ENCODE measurements at places on chromosomes 6 and 20. TPM values are rescaled to one million over a fixed set of nuclear protein-coding genes. Genes with fewer than 3 reads are reported as not detected.

Gene LPA
- total RNA-seq, result not detected

- no peak for DNase-seq
Measured at GRCh38 chr6:45931232-45931631, 84.4 kb downstream of the CLIC5 start.

Gene JPH2
- not detected for total RNA-seq

Gene SIRPG
- total RNA-seq, result 82.6 TPM

DNA sequence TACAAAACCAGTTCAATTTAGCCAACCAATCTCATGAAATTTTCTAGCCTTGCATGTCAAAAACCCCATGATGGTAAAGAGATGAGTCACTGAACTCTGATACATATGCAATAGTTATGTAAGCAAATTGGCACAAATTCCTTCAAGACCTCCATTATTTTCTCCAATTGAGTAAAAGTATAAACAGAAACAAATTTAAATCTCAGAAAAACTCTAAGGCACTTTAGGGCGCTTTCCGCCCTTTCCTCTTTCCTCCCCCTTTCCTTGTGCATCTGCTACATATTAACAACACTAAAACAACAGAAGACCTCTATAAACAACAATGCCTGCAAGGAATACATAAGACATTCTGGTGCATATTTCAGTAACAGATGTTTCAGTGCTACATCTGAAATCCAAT is 48.5 kb downstream of the KIF13A start:
- no peak for DNase-seq

Gene GPR6
- not detected for total RNA-seq

- DNase-seq, result no peak
Measured at GRCh38 chr6:89817481-89817880, 2.1 kb downstream of the MDN1 start.

DNA sequence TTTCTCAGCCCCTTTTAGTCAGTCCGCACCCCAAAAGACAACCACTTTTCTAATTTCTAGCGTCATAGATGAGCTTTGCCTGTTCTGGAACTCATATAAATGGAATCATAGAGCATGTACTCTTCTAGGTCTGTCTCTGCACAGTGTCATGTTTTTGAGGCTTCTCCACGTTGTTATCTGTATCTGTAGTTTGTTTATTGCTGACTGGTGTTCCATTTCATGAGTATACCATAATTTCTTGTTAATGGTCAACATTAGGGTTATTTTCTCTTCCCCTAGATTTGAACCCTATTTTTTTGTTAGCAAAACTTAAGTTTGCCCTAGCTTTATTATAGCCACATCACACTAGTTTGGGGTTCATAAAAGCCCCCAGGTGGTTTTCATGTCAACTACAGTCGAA is 16.2 kb upstream of the SGK2 start:
- no peak for DNase-seq

Gene SH3BGRL2
- 0.17 TPM for total RNA-seq

- DNase-seq, result no peak
Measured at GRCh38 chr20:4036351-4036750, 21.0 kb upstream of the RNF24 start.

DNA sequence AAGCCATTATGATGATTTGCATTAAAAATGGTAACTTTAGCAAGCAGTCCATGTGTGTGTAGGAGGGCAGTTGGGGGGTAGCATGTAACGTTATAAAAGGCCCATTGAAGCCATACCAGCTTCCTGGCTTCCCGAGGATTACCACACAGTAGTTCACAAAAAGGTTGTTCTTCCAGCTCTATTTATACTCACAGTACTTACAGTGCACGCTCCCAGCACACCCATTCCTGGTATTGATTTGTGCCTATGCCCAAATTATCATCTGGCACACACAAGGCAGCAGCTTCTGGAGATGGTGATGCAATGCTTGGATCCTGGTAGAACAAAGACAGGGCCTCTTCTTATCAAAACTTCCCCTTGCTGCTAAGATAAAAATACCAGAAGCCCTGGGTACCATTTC is 436.8 kb downstream of the HAO1 start:
- no peak for DNase-seq

Gene GRM4
- total RNA-seq, result not detected

- DNase-seq, result peak; percentile 53
Measured at GRCh38 chr6:129730477-129731165, 20.6 kb upstream of the ARHGAP18 start.

Gene SIRPB2
- not detected for total RNA-seq

Gene TRIM31
- not detected for total RNA-seq

DNA sequence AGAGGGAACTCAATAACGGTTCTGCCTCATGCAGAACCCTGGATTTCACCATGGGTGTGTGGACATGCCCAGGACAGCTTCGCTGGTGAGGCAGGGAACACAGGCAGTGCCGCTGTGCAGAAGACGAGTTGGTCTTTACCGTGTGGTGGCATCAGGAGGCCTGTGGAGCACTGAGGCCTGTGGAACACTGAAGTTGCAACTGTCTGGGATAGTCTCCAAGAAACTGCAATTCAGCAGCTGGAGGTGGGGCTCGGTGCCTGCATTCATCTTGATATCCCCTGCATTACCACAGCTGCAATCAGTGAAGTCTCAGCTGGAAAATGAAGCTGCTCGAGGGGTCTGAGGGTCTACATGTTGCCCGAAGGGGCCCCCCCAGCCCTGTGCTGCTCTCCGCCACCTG is 202.4 kb upstream of the CDH4 start:
- DNase-seq, result no peak

DNA sequence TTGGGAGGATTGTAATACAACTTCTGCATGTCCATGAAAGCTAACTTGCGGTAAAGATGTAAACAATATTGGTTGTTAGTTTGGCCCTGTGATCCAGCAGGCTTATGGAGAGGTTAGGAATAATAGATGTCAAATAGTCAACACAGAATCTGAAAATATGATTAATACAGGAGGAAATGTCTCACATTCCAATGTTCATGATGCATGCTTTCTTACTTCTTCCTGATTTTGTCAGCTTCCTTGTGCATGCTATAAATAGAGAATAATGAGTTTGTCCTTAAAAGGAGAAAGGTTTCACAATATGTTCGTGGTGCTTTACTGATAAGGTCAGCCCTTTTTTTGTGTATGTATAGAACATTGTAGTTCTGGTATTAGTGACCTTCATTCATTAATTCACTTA is 136.7 kb downstream of the MMUT start:
- no peak for DNase-seq

Gene SMOC2
- not detected for total RNA-seq

DNA sequence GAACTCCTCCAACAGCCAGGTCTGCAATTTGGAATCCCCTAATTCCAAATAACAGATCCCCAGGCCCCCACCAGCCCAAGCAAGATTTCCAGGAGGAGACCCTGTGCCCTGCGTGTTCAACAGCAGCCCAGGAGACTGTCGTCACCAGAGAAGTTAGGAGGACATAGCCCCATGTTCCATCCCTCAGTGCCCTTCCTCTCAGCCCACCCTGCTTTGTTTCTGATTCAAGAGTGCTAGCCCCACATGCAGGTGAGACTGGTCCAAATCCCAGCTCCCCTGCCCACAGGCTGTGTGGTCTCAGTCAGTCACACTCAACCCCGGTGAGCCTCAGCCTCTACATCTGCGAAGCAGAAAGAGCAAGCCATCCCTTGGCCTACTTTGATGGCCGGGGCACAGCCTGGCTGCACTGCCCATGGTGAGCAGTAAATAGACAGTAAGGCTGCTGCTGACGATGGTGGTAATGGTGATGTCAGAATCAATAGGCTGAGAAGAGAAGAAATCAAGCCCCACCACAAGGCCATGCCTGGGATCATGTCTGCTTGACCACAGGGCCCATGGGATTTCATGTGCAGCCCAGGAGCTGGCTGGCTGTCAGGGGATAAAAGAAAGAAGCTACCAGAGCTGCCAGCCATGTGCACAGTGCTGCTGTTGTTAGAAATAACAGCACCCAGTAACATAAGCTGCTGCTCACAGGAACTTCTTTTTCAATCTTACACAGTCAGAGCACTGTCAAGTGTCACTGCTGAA is 51.5 kb upstream of the NXT1 start:
- no peak for DNase-seq

GRCh38 chr20:49252556-49253350 is 25.1 kb downstream of the ZNFX1 start:
- DNase-seq, result no peak

DNA sequence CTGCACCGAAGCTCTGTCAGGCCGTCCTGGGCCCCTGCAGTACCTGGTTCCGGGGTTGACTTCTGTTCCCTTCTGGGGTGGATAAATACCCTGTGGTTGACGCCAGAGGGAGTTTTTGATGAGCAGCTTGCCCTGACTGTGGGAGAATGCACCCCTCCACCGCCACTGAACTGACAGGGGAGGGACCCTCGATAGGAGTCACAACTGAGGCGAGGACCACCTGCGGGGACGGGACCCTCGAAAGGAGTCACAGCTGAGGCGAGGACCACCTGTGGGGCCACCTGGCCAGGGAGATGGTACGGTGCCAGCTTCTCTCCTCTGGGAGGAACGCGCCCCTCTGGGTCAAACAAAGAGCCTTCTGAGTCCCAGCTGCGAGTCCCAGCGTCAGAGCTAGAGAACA is 100.1 kb upstream of the FRMD1 start:
- no peak for DNase-seq

DNA sequence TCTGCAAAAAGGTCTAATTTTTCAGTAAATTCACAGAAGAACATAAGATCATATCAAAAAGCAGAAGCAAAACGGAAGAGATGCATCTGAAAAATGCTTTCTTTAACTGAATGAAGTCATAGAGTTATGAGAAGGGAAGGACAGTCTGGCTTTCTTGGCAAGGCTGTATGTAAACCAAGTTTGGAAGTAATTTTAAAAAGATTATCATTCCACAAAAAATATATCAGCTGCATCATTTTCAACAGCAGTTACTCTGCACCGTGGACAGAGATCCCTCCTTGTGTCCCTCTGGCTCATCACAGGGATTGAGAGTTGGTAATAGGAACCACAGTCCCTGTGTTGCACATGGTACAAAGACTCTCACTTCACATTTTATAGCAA is 258.5 kb downstream of the HIVEP2 start:
- no peak for DNase-seq

DNA sequence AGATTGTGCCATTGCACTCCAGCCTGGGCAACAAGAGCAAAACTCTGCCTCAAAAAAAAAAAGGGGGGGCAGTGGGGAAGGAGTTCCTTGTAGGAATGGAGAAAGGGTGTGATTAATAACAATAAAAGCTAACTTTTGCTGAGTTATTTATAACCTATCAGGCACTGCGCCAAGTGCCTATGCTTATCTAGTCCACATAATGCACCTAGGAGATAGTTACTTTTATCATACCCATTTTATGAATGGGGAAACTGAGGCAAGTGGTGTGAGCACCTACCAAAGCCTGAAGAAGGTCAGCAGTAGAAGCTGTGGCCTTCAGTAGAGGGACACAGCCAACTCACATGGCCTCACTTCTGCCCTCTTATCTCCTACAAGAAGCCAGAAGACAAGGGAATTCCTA is 13.6 kb upstream of the PPP1R16B start:
- DNase-seq, result no peak

DNA sequence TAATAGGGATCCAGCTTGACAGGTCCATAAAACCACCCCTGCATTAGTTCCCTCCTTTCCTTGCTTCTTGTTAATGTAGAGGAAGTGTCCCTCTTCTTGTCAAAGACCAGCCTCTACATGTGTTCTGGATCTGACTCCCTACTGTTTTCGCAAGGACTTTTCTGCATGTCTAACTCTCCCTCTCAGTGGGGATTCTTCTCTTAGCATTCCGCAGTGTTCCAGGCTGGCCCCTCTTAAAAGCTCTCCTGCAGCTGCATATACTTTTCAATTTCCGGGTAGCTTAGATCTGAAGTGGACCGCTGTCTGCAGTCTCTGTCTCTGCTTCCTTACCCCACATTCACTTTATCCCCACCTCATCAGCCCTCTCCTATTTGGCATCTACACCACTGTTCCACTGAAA is 96.1 kb upstream of the MAN1A1 start:
- DNase-seq, result no peak

Gene SLA2
- total RNA-seq, result 92.7 TPM

- DNase-seq, result no peak
Measured at GRCh38 chr6:75029333-75029732, 176.5 kb downstream of the COL12A1 start.

Gene SLC22A16
- not detected for total RNA-seq

Gene PPP1R16B
- 67.4 TPM for total RNA-seq

Gene PTCRA
- not detected for total RNA-seq

GRCh38 chr6:121999456-122000065 is 399.9 kb upstream of the HSF2 start:
- DNase-seq, result no peak

DNA sequence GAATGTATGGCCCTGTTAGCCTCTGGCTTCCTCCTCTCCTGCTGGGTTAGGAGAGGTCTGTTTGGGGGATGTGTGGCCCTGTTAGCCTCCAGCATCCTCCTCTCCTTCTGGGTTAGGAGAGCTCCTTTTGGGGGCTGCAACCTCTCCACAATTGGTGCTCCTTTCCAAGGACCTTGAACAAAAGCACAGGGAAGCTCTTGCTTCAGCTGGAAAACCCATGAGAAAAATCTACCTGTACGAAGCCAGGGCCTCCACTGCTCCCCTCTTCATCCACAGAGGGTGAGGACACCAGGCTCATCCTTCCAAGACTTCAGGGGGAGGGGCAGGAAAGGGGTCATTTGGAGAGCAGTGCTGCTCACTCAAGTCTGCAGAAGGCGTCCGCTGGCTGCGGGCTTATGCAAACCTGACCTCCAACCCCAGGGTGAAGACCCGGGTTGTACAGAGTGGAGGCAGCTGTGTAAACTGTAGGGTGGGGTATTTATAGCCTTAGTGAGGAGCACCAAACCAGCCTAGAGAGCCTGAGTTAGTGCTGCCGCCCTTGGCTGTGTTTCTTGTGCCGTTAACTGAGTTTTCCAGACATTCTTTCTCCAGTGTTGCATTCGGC is 62.1 kb downstream of the SLC24A3 start:
- no peak for DNase-seq

DNA sequence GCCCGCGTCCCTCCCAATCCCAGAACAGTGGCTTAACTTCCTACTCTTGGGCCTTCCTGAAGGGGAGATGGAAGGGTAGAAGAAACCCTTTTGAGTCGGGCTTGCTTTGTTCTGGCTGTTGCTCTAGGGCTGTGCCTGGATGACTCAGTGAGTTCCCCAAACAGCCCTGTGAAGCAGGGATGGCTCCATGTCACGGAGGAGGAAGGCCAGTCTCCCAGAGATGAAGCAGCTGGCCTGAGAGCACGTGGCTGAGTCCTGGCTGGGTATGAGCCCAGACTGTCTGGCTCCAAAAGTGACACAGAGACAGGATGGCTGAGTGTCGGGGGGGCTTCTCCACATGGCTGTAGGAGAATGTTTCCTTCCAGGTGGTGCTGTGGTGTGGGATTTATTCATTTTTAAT is 4.6 kb downstream of the SYTL3 start:
- DNase-seq, result no peak

- DNase-seq, result no peak
Measured at GRCh38 chr6:135922174-135922573, 70.7 kb downstream of the PDE7B start.

Gene LY6G5B
- total RNA-seq, result 27.4 TPM

Gene HDGFL1
- total RNA-seq, result not detected

- DNase-seq, result no peak
Measured at GRCh38 chr20:8812817-8813216, 256.1 kb upstream of the PLCB4 start.

Gene TMEM170B
- total RNA-seq, result 0.81 TPM

- no peak for DNase-seq
Measured at GRCh38 chr6:26359765-26360164, 5.2 kb upstream of the BTN3A2 start.

Gene BMP5
- not detected for total RNA-seq

Gene KIF25
- total RNA-seq, result not detected

Gene TCEA2
- total RNA-seq, result 47.6 TPM

Measured in activated CD4-positive, alpha-beta T cell treated with anti-CD3 and anti-CD28 coated beads, Interleukin-2, amount 10 ng/mL, durations not matched to agents 7 days and 5 days (primary cell).